ENCODE measurements at places on chromosomes 13 and 19.

DNA sequence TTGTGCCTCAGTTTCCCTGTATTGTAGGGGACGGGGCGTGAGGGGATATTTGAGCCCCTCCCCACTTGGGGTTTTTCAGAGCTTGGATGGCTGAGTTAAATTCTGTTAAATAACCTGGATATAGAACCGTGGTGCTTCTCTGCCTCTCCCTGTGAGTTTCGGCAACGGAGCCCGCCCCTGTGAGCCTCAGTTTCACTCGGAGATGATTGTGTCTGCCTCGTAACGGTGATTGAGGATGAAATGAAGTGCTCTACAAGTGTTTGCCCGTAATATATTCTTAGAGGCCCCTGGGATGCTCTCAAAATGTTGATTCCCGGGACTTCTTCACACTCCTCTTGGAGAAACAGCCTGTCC lies 509 bp downstream of the KXD1 start:
- peak; percentile 61 for DNase-seq

GRCh38 chr13:75769141-75769905 lies 133.2 kb downstream of the LMO7 start:
- no peak for DNase-seq

GRCh38 chr19:40407714-40408597 lies 5.2 kb downstream of the PRX start:
- DNase-seq = peak; percentile 75

DNA sequence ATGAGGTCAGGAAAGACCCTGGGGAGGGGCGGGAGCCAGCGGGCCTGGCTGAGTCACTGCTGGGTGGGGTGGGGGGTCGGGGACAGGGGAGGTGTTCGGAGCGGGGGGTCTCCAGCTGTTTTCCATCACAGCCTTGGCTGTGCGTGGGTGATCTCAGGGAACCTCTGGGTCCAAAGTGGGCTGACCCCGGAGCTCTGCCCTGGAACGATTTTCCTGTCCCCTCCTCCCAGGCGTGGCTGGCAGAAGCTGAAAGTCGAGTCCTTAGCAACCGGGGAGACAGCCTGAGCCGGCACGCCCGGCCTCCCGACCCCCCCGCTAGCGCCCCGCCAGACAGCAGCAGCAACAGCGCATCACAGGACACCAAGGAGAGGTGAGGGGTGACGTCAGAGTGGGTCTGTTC lies 10.6 kb downstream of the TRIP10 start:
- no peak for DNase-seq

- no peak for DNase-seq
These were observed 3.1 kb downstream of the ABHD17A start for GRCh38 chr19:1882089-1882785.

DNA sequence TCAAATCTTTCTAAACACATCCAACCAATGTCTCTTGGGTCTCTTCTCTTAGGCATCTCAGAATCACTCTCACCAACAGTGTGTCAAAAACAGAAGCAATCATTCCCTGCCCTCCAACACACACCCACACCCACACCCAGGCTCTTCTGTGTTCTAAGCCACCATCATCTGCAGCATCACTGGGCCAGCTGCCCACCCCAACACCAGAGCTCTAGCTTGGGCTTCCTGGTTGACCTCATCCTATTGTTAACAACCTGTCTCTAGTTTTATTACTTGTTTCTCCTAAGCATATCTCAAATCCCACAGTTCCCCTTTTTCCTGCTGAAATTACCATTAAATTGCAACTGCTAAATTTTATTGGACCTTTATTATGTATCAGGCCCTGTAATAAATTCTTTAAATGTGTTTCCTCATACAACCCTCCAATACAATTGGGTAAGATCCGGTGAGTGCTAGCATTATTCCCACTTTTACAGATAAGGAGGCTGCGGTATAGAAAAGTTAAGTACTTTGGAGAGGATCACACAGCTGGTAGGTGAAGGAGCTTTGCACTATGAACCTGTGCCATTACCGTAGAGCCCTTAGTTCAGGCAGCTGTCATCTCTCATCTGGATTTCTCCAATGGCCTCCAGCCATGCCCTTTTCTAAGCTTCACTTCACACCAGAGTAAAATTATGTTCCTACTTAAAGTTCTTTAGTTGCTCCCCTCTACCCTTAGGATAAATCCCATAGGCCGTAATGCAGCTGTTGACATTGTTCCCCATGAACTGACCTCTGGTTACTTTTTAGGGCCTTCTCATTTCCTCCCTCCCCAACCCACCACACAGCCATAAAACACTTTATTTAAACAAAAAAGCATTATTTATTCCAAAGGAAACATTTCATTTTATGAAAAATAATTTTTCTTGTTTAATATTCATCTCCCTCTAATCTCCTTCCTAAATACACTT lies 227.7 kb downstream of the B3GLCT start:
- no peak for DNase-seq

GRCh38 chr13:108827646-108828045 lies 198.2 kb downstream of the MYO16 start:
- DNase-seq = no peak

DNA sequence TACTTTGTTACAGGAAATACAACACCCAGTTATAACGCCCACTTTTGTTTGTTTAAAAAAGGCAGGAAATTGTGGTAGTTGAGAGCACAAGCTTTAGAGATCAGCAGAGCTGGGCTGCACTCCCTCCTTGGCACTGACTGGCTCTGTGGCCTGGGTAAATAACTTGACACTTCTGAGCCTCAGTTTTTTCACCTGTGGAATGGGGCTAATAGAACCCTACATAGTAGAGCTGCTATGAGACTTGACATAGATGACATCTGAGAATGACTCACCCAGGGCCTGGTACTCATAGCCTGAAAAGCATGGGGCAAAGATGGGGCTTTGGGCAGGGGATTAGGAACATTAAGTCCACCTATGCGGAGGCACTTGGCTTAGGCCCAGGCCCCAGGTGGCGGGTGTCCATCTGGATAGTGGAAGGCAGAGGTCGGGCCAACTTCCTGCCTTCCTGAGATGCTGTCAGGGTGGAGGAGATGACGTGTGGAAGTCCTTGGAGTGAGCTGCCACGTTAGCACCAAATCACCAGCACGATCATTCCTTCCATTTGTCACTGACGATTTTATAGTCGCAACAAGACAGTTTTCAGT lies 159.1 kb downstream of the KATNAL1 start:
- DNase-seq = no peak

DNA sequence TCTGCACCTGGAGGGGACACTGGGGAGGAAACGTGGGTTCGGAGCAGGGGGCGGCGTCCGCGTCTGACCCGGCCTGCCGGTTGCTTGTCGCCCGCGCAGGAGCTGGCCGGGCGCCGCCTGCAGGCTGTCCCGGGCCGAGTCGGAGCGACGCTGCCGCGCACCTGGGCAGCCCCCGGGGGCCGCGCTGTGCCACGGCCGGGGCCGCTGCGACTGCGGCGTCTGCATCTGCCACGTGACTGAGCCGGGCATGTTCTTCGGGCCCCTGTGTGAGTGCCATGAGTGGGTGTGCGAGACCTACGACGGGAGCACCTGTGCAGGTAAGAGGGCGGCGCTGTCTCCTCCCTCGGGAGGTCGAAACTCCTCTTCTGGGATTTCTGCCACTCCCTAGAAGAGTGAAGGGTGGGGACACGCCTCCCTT lies 1.3 kb downstream of the ITGBL1 start:
- DNase-seq = no peak

DNA sequence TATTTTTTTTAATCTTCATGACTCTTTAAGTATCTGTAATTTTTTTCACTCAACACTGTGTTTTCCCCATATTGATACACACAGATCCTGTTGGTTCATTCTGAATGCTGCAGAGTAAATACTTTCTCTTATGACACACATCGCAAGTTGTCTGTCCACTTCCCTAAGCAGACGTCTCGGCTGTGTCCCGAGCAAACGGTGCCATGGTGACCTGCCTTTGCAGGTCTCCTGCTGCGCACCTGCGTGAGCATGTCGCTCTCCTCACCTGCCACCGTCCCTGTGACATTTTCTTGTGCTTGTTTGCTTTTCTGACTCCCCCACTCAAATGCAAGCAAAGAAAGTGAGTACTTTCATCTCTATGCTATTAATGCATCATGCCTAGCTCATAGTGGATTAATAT lies 57.8 kb downstream of the CCDC70 start:
- no peak for DNase-seq

- DNase-seq = no peak
These were observed 3.4 kb downstream of the SPRY2 start for GRCh38 chr13:80337288-80338081.

DNA sequence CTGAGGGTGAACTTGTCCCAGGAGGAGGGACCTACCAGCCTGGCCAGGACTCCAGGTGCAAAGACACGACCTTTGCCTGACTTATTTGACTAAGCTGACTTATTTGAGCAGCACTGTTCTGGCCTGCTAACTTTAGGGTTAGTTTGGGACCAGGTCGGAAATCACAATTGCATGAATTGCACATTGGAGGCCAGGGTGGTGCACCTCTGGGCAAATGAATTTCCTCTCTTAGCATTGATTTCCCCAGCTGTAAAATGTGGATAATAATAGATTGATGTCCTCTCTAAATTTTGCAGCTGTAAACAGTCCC lies 1.4 kb upstream of the BST2 start:
- DNase-seq = no peak

GRCh38 chr19:19460761-19461265 lies 54.5 kb downstream of the TSSK6 start:
- peak; percentile 52 for DNase-seq

GRCh38 chr13:67146523-67147130 lies 83.5 kb downstream of the PCDH9 start:
- DNase-seq = no peak

DNA sequence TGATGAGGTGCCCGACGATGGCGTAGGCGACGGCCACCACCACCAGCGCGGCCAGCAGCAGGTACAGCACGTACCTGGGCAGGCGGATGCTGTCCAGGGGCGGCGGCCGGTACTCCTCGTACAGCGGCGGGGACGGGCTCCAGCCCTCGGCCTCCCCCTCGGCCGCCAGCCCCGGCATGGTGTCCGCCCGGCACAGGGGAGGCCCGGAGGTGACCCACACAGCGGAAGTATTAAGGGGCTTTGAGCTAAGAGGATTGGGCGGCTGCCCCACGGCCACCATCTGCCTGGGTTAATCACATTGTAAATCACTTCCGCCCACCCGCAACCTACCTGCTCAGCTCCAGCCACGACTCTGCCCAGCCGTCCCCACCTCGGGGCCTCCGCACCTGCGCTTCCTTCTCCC lies at the start of gene SMIM44:
Gene SMIM44, minus strand, starts transcription at position 216 of the 403 bp plus-strand sequence. Its CDS starts 38 bp downstream, at position 178.
- no peak for DNase-seq

- no peak for DNase-seq
These were observed 109.5 kb downstream of the DCT start for GRCh38 chr13:94369972-94370436.

DNA sequence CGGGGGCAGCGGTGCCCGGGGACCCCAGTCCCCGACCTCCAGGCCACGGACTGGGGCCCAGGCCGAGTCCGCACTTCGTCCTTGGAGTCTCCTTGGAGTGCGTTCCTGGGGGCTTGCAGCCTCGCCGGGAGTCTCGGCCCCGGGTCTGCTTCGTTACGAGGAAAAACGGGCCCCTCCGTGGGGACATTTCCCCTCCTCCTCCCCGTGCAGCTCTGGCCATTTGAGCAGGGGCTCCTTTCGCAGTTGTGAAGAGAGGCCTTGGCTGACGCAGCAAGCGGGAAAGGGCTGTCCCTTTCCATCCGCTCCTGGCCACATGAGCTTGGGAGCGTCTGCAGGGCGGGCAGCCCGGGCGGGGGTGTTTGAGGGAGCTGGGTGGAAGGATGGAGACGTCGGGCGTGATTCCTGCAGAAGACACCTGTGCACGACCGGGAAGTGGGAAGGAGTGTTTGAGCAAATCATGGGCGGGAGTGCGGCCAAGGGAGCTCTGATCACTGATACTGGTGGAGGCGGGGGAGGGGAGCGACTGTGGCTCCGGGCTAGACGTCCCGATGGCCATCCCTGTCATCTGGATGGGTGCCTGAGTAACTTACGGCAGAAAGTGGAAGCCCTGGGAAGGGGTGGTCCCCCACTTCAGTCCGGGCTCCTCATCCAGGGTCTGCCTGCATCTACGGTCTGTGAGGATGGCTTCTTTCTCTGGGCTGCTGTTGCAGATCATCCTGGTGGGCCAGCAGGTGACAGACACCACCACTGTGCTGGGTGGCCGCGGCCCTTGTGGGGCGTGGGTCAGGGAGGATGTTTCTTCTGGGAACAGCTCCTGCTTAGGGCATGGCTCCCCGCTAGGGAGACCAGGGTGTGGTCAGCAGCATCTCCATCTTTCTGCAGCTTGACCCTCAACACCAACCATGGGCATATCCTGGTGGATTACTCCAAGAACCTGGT lies 736 bp downstream of the GPI start:
- no peak for DNase-seq

- no peak for DNase-seq
These were observed 698.2 kb upstream of the SGCG start for GRCh38 chr13:22482496-22483000.

- no peak for DNase-seq
These were observed 248.5 kb downstream of the SLITRK1 start for GRCh38 chr13:83633746-83634145.

GRCh38 chr19:4284176-4284958 lies 5.3 kb downstream of the SHD start:
- no peak for DNase-seq

DNA sequence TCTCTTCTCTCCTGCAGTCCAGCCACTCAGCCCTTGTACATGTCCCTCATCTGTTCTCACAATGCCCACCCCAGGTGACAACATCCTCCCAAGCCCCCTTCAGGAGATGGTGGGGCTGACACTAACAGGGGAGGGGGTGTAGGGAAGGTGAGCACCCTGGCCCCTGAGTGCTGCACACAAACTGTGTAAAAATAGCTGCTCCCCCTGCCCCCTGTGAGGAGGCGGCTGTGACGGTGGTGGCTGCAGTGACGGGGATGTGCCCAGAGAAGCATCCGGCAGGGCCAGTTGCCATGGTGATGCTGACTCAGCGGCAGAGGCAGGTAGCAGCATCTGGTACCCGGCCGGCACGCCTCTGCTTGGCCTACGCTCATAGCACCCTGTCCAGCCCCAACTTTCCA lies 13.0 kb upstream of the JUND start:
- DNase-seq = no peak

DNA sequence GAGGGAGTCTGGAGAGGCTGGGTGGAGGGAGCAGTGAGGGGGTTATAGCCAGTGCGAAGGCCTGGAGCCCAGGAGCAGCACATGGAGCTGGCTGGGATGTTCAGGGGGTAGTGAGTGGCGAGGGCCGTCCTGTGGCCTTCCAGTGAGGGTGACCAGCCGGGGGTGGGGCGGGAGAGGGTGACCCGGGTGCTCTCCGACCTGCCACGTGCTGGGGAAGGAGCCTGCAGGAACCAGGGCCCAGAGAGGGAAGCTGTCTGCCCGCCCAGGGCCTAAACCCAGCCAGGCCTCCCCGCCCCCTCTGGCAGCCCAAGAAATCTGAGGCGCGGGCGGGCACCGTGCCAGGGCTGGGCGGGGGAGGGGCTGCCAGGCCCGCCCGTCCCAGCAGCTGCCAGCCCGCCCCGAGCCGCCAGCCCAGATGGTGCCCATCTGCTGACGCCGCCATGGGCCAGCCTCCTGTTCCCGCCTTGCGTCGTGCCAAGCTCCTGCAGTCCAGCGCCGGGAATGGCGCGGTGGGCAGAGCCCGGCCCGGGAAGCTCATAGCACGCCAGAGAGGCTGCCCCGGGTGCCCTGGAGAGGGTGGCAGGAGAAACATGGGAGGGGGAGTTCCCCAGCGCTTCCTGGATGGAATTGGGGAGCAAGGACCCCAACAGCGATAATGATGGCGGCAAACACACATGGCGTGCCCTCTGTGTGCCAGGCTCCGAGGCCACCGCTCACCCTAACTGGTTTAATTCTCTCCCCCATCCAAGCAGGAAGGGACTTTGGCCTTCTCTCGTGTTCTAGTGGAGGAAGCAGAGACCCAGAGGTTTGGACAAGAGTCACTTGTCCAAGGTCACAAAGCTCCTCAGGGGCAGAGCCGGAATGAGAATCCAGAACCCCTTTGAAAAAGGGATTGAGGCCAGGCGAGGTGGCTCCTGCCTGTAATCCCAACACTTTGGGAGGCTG lies 21.5 kb downstream of the NFIC start:
- no peak for DNase-seq

- DNase-seq = no peak
These were observed 9.3 kb downstream of the C13orf42 start for GRCh38 chr13:51101636-51102235.
